ENCODE measurements at places on chromosomes 5 and 9.

- no peak for DNase-seq
Observed at GRCh38 chr5:1318659-1319251, 23.9 kb upstream of the TERT start.

- no peak for DNase-seq
Observed at GRCh38 chr9:81477669-81478068, 211.7 kb downstream of the TLE1 start.

GRCh38 chr9:129198319-129199043 lies 20.4 kb upstream of the IER5L start:
- no peak for DNase-seq

- peak; percentile 9 for DNase-seq
Observed at GRCh38 chr5:14109041-14109747, 33.9 kb upstream of the TRIO start.

DNA sequence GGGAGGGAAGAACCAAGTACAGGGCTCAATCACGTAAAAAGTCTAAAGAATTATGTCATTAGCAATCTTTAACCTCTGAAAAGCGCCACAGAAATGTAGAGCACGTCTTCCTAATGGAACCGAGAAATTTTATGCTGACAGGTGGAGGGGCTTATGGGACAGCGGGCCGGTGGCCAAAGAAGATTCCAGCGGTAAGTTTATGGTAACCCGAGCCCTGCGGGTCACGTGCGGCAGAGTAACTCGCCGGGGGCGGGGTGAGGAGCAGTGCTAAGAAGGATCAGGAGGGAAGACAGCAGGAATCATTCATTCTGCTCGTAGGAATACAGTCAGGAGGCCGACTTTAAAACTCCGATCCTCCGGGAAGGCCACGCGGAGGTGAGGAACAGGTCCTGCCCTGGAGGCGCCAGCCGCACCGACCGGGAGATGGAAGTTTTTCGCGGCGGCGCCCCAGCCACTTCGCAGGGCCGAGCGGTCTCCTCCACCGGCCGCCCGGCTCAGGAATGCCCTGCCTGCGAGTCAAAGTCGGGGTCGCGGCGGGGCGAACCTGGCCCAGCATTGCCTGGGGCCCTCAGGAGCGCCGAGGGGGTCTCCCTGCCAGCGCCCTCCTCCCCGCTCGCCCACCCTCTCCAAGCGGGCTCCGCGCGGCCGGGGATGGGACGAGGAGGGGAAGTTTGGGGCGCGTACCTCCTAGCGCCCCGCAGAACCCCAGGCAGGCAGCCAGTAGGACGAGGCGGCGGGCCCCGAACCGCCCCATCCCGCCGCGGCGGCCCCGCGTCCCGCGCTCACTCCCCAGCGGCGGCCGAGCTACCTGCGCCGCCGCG lies 101.8 kb downstream of the ESM1 start:
- DNase-seq = no peak
